Renal cortex interstitium (tissue), 15 donors: ENCODE measurements at places on chromosomes 3 and 15. TPM values are rescaled to one million over a fixed set of nuclear protein-coding genes. Genes with fewer than 3 reads are reported as not detected.

The GP5 gene
- 0.69 TPM for polyA plus RNA-seq

The CPLX3 gene
- polyA plus RNA-seq = not detected

GRCh38 chr3:12131351-12132090 lies 27.2 kb downstream of the TIMP4 start:
- DNase-seq = no peak

- DNase-seq = no peak
These were observed 176.6 kb downstream of the IL20RB start for GRCh38 chr3:137134431-137134830.

The GOLGA8Q gene
- 1.9 TPM for polyA plus RNA-seq

The POLG gene
- polyA plus RNA-seq = 46.7 TPM

The ZNF280D gene
- polyA plus RNA-seq = 50.5 TPM

The ADGRG7 gene
- not detected for polyA plus RNA-seq

DNA sequence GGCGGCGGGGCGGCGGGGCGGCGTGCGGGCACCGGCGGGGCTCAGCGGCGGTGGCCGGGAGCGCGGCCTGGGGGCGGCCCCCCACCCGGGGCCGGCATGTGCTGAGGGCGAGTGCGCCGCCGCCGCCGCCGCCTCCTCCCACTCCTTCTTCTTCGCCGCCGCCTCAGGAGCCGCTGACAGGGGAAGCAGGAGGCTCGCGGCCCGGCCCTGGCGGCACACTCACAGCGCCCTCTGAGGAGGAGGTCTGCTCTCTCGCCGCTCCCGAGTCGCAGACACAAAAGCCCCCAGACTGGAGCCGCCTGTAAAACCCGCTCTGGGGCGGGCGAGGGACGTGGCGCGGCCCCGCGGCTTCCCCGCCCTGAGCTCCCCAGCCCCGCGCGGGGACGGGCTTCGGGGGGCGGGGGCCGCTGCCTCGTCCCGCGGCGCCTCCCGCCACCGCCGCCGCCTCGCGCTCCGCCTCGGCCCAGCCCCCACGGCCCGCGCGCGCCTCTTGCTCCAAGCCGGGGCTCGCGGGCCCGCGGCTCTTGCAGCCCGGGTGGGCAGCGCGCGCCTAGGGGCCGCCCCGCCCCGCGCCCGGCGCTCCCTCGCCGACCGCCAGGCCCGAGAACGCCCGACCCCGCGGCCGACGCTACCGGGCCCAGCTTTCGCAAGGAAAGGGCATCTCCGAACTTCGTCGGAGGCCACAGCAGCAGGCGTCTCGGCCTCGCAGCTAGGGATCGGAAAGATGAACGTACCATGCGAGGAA lies at the start of gene PYGO1:
PYGO1 (minus strand) TSS at position 276 of the 745 bp plus-strand sequence. CDS start 462 bp downstream, outside the sequence.
- DNase-seq = peak; percentile 56

DNA sequence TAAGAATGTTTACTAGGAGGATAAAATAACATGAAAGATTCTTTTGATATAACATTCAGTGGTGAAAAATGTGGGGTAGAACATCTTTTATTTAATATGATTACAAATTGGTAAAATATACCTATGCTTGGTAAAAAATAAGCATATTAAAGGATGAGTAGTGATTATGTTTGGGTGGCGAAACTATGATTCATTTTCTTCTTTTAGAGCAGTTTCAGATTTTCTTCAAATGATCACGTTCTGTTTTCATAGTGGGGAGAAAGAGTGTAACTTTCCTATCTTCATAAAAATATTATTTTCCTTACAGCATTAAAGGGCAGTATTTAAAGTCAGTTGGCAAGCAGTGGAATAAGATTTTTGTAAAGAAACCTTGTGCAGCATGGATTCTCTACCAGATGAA lies 15.5 kb downstream of the DZIP3 start:
- no peak for DNase-seq

DNA sequence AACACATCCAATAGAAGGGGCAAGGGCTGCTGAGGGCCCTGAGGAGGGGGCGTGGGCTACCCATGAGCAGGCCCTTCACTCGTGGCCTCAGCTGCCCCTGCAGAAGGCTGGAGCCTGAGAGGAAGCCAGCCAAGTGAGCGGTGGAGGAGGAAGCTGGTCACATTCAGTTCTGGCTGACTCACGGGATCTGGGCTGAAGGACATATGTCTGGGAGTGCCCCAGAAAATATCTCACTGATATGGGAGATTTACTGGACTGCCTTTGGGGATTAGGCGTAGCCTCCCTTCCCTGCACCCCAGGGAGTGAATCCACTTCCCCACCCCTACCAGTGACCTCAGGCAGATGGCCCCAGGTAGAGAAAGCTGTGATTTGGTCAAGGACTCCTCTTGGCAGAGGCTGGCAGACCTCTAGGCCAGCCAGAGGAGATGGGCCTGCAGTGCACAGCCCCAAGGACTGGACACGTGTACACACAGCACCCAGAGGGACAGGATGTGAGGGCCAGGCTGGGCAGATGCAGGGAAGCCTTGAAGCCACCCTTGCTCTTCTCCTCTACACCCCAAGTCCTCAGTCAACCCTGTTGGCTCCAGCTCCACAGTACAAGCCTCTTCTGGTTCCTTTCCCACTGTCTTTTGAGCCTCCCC lies 14.2 kb upstream of the ANKDD1A start:
- no peak for DNase-seq

GRCh38 chr15:77898811-77899730 lies 178.4 kb downstream of the TBC1D2B start:
- no peak for DNase-seq

The ATRIP gene
- 13.1 TPM for polyA plus RNA-seq

The GPR160 gene
- polyA plus RNA-seq = 25.3 TPM

DNA sequence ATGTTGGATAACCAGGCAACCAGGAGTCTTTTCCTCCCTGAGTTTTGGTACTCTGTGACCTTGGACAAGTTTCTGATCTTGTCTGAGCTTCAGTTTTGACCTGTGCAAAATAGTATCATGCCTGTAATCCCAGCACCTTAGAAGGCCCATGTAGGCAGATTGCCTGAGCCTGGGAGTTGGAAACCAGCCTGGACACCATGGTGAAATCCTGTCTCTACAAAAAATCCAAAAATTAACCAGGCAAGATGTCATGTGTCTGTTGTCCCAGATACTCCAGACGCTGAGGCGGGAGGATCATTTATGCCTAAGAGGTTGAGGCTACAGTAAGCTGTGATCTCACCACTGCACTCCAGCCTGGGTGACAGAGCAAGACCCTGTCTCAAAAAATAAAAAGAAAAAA lies 114.8 kb downstream of the IL12A start:
- DNase-seq = no peak

DNA sequence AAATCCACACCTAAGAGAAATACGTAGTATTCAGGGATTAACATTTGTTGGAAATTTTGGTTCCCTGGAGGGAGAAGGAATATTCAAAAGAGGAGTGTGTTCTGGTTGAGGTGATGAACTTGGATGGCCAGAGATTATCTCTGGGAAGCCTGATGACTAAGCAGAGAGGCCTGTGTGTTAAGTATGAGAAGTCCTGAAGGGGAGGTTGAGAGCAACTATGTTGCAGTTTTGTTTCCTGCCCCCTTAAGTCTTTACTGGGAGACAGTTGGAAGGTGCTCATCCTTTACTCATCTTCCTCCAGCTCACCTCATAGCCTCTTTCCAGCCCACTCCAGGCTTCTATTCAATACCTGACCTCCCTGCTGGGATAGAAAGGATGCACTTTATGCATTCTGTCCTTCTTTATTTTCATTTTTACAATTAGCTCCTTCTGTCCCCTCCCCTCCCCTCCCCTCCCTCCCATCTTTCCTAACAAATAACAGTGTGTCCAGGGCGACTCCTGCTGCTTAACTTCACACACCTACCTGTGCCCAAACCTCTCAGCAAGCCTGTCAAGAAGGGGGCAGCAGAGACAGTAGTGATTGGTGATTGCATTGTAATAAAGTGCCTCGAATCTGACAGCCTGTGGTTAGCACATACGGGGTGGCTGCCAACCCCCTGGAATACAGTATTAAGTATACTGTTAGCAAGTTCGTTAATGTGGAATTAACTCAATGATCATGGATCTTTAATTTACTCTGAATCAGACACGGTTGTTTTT lies 11.9 kb downstream of the RAP2B start:
- DNase-seq = no peak

The UROC1 gene
- 0.29 TPM for polyA plus RNA-seq

The IDH3A gene
- 48.8 TPM for polyA plus RNA-seq

- no peak for DNase-seq
These were observed 10.1 kb downstream of the TMC3 start for GRCh38 chr15:81363718-81364500.

The SPTBN5 gene
- polyA plus RNA-seq = 3.3 TPM

DNA sequence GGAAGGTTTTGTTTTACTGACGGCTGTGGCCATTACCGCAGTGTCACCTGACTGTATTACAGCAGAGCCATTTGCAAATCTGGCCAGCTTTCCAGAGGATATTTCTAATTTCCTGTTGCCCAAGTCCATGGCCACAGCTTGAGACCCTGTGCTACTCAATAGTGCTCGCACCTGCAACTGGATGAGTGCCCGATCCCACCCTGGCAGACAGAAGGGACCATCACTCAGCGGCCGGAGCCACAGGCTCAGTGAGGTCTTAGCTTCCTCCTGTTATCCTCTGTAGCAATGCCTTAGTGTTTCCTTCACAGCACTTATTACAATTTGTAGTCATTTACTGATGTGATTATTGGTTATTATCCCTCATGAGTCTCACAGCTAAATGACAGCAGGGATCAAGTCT lies 184.8 kb downstream of the LRRN1 start:
- DNase-seq = no peak

GRCh38 chr3:51709675-51710074 lies 2.8 kb downstream of the GRM2 start:
- no peak for DNase-seq

DNA sequence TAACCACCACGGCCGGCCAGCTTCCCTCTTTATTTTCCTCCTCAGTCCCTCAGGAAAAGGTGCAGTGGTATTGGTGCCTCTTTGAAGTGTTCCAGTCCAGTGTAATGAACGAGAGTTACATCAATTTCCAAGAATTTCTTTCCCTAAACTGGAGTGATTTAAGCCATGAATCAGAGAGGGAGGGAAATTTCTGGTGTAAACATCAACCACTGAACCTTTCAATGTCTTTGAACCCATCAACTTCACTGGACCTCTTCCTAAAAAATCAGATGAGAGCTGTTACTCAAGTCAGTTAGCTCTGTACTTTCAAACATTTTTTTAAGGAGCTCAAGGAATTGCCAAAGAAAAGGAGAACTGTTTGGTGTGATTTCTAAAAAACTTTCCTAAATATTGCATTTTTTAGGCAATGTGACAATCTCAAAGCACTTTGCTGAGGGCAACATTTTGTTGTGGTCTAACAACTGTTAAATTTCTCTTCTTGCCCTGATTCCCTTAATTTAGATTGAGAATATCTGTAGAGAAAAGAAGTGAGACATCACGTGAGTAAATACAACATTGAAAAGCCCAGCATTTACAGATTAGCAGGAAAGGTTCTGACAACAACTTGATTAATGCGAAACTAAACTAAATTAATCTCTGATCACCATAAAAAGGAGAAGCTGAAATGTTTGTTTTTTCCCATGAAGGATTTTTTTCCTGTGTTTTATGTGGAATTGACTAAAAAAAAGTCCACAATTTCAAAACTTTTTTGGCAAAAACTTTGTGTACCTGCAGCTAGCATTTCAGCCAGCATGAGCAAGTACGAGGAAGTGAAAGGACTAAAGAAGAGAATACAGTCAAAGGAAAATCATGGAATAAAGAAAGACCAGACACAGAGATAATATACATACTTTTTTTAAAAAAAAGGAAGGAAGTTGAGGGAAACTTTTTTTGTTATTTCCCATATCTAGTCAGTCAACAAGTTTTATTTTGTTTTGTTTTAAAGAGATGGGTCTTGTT lies 9.1 kb upstream of the DAZL start:
- no peak for DNase-seq

GRCh38 chr3:44561076-44561475 lies 6.1 kb downstream of the ZKSCAN7 start:
- no peak for DNase-seq

GRCh38 chr3:13235079-13235478 lies 161.8 kb upstream of the IQSEC1 start:
- no peak for DNase-seq

DNA sequence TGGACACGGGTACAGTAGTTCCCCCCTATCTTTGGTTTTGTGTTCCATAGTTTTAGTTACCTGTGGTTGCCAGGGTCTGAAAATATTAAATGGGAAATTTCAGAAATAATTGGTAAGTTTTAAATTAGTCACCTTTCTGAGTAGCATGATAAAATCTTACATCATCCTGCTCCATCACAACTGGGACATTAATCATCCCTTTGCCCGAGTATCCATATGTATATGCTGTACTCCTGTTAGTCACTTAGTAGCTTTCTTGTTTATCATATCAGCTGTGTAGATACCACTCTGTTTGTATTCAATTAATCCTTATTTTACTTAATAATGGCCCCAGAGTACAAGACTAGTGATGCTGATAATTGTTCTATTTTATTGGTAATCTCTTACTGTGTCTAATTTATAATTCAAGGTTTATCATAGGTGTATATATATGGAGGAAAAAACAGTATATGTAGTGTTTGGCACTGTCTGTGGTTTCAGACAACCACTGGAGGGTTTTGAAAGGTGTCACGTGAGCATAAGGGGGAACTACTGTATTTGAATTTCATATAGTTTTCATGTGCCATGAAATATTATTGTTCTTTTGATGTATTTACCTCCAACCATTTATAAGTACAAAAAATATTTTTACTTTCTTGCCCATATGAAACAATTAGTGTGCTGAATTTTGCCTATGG lies 41.4 kb downstream of the CTDSPL2 start:
- DNase-seq = no peak

GRCh38 chr3:60610441-60611112 lies 640.7 kb downstream of the FHIT start:
- DNase-seq = no peak

- no peak for DNase-seq
These were observed 57.2 kb downstream of the USP13 start for GRCh38 chr3:179710079-179710478.

The SLC12A1 gene
- polyA plus RNA-seq = 230 TPM

The LTF gene
- polyA plus RNA-seq = 3.3 TPM

The SEMA6D gene
- 49.5 TPM for polyA plus RNA-seq

DNA sequence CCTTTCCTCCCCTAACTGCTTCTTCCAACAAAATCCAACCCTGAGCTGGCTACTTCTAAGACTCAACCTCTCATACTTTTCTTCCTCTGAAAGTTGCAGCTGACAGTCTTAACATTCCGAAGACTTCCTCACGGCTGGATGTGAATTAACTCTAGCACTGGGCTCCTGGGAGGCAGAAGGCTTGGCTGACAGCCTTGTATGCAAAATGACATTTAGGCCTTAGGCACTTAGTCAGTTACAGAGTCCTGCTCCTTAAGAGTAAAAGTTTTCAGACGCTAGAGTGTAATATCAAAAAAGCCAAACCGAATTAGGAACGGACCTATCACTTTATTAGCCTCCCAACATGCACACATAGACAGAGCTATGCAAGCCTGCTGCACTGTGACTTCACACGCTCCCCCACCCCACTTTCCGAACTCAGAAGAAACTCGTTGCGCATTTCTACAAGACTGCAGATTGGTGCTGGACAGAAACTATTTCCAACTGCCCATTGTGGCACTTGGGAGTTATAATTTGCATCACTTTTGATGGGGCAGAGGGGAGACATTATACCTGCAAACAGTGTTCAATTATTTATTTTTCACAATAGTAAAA lies 15.5 kb upstream of the ANXA2 start:
- no peak for DNase-seq

The HDC gene
- polyA plus RNA-seq = 0.48 TPM
